ENCODE measurements at places on chromosomes 13 and 19.

DNA sequence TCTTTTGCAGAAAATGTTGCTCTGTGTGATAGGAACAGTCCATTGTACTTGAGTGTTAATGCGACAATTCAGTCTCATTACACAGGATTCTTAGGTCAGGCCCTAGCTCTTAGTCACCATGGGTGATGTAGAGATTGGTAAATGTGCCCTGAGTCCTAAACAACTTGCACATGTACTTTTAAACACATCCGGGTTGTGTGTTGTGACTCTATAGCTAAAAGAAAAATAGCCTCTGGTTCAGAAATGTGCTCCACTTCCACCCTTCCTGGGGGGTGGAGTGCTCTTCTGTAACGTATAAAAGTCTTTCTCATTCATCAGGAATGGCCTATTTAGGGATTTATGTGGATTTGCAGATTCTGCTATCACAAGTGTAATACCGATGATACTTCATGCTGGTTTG lies 5.2 kb downstream of the SPATA13 start:
- DNase-seq: no peak

GRCh38 chr13:21231426-21231940 lies 55.0 kb downstream of the MRPL57 start:
- no peak for DNase-seq

DNA sequence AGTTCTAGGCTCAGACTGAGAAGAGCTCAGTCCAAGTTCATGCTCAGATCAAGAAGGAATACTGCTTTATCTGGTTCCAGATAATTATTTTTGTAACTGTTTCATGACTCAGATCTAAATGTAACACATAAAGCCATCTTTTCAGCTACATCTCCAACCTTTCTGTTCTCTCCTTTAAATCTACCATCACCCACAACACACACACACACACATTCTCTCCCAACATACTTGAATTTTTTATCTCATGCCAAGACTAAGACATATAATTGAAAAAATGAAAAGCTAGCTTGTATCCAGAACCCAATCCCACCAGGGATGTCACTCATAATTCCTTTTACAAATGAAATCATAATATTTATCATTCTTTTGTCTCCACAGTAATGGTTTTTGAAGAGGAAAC lies 7.6 kb downstream of the KATNAL1 start:
- DNase-seq: peak; percentile 17

- DNase-seq: no peak
These were observed 60.6 kb downstream of the MBNL2 start for GRCh38 chr13:97282705-97283104.

GRCh38 chr13:43730642-43731041 lies 56.1 kb downstream of the ENOX1 start:
- DNase-seq: peak; percentile 100

GRCh38 chr19:5992756-5993155 lies 14.8 kb upstream of the RANBP3 start:
- DNase-seq: no peak

GRCh38 chr13:66139701-66140100 lies 1090.4 kb downstream of the PCDH9 start:
- no peak for DNase-seq

- DNase-seq: no peak
These were observed 6.0 kb downstream of the SMARCA4 start for GRCh38 chr19:10966809-10967208.

DNA sequence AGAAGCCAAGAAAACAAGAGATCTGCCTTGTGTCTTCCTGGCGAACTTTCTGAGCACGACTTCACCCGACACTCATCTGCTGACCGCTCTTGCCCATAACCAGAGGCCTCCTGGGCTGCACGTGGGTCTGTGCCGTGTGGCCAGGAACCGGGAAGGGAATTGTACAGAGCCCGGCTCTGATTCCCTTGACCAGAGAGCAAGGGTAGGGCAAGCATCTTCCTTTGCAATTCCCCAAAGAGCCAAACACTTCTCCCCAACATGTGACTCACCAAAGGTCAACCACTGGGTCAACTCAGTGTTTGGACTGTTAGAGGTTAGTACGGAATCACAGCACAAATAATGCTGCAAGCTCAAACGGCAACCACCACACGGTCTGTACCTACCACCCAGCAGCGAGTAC lies 48.9 kb downstream of the KLF2 start:
- DNase-seq: peak; percentile 94

GRCh38 chr19:42850981-42851717 lies 28.4 kb downstream of the PSG1 start:
- DNase-seq: peak; percentile 88

- DNase-seq: no peak
These were observed 1430.1 kb upstream of the SPRY2 start for GRCh38 chr13:81770868-81771505.
